NCI-H446 treated with DMSO at 0.1 percent for 48 hours (cell line): ENCODE measurements at places on chromosomes 5 and 9.

GRCh38 chr9:136977223-136977622 lies at the start of gene PTGDS:
Gene PTGDS (plus strand): TSS chr9:136977504. CDS start chr9:136977579, 75 bp downstream.
- DNase-seq: no peak

- DNase-seq: no peak
Measured at GRCh38 chr9:130017076-130017475, 25.9 kb downstream of the FNBP1 start.

DNA sequence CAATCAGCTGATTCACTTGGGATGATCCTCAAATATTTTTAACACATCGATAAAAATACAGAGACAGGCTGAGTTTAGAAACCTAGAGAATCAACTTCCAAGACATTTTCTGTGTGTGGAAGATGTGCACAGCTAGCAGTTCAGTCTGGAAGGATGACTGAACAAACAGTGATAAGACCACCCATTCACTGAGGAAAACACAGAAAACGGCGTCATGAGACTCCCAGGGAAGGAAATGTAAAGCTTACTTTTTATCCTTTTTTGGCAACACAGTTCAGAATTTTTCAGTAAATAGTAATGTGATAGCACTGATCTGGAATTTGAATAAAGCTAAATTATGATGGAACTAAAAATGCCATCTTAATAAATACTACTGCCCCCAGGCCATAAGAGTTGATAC lies 277.6 kb downstream of the SEMA5A start:
- no peak for DNase-seq

DNA sequence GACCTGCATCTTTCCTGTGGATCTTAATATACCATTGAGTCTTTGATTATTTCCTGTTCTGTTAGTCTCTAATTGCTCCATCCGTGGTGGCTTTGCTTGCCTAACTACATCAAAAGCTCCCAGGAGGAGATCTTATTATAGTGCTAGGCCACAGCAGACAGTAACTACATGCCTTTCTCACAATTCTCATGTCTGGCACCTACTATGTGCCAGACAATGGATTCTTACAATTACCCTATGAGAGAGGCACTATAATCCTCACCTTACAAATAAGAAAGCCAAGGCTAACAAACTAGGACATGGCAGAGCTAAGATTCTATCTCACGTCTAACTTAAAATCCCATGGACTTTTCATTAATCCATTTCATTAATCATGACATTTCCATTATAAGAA lies 70.3 kb upstream of the TARS1 start:
- no peak for DNase-seq

DNA sequence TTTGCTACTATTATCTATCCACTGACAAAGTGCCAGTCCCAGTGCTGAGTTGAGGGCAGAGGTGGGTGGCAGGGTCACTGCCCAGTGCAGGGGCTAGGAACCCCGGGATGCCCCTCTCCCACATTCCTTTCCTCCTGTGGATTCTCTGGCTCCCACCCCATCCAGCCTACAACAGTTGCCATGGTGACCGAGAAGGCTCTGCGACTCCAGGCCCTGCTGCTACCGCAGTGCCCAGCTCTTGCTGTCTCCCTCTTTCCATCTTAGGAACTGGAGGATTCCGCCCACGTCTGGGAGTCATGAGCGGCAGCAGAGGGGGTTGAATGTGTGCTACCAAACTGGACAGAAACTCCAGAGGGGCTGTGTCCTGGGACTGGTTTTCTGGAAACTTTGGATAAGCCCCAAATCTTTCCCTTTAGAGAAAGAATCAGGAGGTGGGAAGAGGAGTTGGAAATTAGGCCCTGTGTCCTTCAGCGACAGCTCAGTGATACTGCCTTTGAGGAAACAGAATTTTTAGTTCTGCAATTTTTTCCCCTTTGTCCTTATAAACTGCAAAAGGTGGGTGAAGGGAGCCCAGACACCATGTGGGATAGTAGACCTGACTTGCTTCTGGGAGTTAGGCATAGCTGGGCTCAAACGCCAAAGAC lies 20.7 kb upstream of the C5orf47 start:
- no peak for DNase-seq

DNA sequence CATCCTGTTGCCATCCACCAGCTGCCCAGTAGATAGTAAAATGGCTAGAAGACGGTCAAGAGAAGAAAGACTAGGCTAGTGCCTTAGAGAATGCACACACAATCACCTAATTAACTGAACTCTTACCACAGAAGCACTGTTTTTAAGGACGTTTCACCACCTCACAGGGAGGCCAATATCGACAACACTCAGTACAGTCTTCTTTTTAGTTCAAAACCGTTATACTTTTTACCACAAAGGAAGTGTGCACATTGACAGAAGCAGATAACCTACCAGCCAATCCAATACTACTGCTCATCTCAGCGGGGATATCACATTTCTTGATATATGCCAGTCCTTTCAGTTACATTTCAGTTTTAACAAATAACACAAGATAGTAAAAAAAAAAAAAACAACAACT lies 122.3 kb downstream of the GNAQ start:
- no peak for DNase-seq
